T1000 (cell line): ENCODE measurements at places on chromosomes 1 and 21.

GRCh38 chr1:214570442-214570841, 19.0 kb upstream of the PTPN14 start:
- no peak for DNase-seq

- DNase-seq, result no peak
Measured at GRCh38 chr1:5949085-5949760, 43.0 kb downstream of the NPHP4 start.

- no peak for DNase-seq
Measured at GRCh38 chr1:224201383-224201782, 18.3 kb downstream of the DEGS1 start.

DNA sequence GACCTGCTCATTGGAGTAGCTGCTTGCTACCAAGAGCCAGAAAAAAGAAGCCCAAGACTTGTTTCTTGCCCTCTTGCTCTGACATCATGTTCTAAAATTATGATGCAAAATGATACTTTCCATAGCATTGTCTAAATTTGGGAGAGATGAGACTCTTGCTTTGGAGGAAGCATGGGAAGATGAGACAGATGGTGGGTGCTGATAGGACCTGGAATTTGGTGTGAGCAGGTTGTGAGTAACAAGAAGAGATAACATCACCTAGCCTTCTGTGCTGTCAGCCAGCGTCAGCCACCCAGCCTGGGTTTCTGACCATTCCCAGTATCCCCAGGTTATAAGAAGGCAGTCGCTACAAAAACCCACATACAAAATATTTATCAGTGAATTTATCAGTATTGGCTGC, 67.1 kb upstream of the GCLM start:
- DNase-seq, result no peak

DNA sequence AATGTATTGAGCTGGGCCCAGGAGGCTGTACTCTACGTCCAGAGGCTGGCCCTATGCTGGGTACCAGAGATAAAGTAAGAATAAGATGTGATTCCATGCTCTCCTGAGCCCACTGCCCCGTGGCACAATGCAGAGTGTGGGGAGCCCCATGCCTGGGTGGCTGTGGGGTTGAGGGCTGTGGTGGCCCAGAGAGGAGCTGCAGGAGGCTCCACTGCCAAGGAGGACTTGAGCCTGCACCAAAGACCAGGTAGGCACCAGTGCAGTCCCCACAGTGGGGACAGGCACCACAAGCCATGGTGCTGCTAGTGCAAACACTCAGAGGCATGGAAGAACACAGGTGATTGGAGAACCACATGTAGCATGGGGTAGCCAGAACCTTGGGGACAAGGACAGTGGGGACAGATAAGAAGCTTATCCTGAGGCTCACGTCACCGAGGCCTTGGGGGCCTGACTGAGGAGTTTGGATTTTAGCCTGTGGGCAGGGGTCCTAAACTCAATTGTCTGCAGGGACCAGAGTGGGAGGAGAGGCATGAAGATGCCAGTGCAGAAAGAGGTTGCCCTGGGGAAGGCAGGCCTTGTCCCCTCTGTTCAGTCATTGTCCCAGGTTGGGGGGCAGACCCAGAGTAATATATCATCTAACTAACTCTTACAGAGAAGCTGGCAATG, 21.9 kb upstream of the EPS8L3 start:
- no peak for DNase-seq

GRCh38 chr1:226690460-226690982, 48.6 kb downstream of the ITPKB start:
- DNase-seq, result no peak

DNA sequence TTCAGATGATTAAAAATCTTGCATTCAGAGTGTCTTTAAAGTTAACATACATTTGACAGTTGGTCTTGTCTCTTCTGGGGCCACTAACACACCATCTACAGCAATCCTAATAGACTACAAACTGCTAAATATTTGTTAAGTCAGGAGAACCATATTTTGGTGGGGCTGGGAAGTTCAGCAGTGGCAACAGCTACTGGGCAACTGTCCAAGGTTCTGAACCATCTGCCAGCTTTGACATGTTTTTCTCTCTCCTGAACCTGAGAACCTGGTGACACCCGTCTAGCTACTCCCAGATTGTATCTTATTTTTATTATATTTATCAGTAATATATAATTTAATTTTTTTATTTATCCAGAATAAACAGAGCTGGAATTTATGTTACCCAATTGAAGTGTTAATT, 199.0 kb upstream of the DPYD start:
- no peak for DNase-seq
